Adrenal gland (tissue), 19 donors: ENCODE measurements at places on chromosomes 1 and 21. TPM values are rescaled to one million over a fixed set of nuclear protein-coding genes. Genes with fewer than 3 reads are reported as not detected.

- no peak overlapping the region for H3K4me3 ChIP-seq
- no peaks in the 10 kb centered on the region for H3K27me3 ChIP-seq
- H3K36me3 ChIP-seq, result no peaks in the 10 kb centered on the region
- H3K27ac ChIP-seq, result no peak overlapping the region
- H3K4me1 ChIP-seq, result no peaks in the 10 kb centered on the region
- DNase-seq, result no peak
Observed at GRCh38 chr1:73475316-73475870, 722.6 kb downstream of the LRRIQ3 start.

- H3K27me3 ChIP-seq, result no peaks in the 10 kb centered on the region
- no peak overlapping the region for H3K4me3 ChIP-seq
- no peak for DNase-seq
- H3K36me3 ChIP-seq, result no peaks in the 10 kb centered on the region
Observed at GRCh38 chr1:147822292-147822691, 61.9 kb upstream of the GJA5 start.

DNA sequence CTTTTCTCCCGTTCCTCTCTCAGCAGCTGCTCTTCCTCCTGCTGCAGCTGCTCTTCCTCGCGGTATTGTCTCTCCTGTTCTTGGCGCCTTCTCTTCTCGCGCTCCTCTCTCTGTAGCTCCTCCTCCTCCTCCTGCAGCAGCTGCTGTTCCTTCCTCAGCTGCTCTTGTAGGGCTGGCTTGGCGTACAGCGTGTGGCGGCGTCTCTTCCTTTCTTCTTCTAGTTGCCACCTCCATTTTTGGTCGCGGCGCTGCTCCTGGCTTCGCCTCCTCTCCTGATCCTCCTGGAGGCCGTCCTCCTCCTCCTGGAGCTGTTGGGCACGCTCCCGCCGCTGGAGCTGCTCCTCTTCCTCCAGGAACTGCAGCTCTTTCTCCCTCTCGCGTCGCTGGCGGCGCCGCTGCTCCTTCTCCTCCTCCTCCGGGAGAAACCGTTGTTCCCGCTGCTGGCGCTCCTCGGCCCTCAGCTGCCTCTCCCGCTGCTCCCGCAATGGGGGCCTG lies 4.8 kb downstream of the TCHH start:
- peaks cover 25% of the 10 kb centered on the region for H3K4me1 ChIP-seq
- H3K4me3 ChIP-seq, result no peak overlapping the region
- peaks cover 78% of the 10 kb centered on the region for H3K27me3 ChIP-seq
- no peak for DNase-seq
- no peak overlapping the region for H3K27ac ChIP-seq
- H3K36me3 ChIP-seq, result no peaks in the 10 kb centered on the region

GRCh38 chr1:28470146-28470545 lies 35.7 kb upstream of the RCC1 start:
- H3K4me3 ChIP-seq, result no peak overlapping the region
- no peak for DNase-seq
- H3K36me3 ChIP-seq, result no peaks in the 10 kb centered on the region
- H3K27ac ChIP-seq, result no peak overlapping the region
- no peaks in the 10 kb centered on the region for H3K27me3 ChIP-seq
- no peaks in the 10 kb centered on the region for H3K4me1 ChIP-seq

DNA sequence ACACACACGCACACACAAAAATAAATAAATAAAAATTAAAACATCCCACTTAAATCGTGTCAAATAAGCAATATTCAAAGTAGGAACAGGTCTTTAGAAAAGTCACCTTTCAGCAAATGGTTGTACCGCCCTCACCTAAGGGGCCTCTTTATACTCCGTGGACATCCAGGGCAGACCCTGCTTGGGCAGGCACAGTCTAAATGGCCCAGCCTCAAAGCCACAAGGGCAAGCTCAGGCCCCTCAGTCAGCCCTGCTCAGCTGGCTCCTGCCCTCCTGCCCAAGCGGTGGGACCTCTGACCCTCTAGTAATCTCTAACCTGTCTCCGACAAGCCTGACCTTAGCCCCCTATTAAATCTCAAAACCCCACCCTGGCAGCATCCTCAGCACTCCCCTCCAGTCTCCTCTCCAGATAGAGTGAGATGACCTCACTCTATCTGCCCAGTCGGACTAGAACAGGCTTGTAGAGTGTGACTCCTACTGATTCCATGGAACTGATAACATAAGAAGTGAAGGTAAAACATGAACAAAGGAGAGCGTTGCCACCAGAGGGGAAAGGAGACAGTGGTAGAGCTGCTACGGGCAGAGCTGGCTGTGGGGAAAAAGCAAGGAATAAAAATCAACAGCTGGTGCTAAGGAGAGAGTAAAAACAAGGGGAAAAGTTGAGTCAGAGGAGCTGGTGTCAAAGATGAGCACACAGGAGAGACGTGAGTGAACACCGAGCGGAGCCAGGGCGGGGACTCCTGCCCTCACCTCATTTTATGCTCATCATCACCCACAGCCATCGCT lies 36.0 kb downstream of the SIPA1L2 start:
- peaks cover 24% of the 10 kb centered on the region for H3K4me1 ChIP-seq
- H3K36me3 ChIP-seq, result no peaks in the 10 kb centered on the region

DNA sequence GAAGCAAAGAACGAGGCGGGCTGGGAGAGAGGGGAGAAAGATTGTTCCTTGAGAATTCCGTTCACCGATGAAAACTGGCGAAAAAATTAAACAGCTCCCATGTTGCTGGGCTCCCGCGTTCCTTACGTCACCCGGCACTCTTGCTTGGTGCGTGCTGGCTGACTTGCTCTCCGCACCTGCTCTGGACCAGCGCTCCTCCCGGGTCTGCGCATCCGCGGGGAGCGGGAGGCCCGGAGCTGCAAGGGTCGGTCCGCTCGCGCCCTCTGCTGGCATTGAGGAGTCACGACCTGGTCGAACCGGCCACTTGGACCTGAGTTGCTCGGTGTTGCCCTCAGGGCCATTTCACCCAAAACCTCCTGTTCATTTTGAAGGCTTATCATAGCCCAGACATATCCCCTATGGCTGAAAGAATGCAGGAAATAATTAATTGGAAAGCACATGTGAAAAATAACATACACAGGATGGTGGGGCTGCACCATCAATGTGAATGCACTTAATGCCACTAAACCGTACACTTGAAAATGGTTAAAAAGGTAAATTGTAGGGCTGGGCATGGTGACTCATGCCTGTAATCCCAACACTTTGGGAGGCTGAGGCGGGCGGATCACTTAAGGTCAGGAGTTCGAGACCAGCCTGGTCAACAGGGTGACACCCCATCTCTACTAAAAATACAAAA lies 98.9 kb upstream of the BACE2 start:
- H3K27me3 ChIP-seq, result peaks cover 11% of the 10 kb centered on the region
- DNase-seq, result peak; percentile 76
- no peaks in the 10 kb centered on the region for H3K36me3 ChIP-seq
- no peaks in the 10 kb centered on the region for H3K4me1 ChIP-seq
- H3K27ac ChIP-seq, result no peak overlapping the region

DNA sequence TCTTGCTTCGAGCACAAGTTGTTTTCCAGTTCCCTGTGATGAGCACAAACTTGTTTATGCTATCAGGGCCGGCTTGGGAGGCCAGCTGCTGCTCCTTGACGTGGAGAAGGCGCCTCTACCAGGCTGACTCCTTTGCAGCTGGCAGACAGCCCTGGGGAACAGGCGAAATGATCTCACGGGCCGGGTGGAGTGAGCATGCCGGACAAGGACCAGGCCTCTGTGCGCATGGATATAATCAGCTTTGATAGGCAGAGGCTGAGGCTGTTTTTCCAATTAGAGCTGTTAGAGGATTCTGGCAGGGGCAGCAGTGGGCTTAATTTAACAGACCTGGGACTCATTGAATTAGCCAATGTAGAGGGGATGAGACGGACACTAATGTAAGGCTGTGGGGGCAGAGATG lies 38.9 kb downstream of the FAM163A start:
- no peaks in the 10 kb centered on the region for H3K27me3 ChIP-seq
- H3K4me1 ChIP-seq, result peaks cover 5% of the 10 kb centered on the region
- peak; percentile 53 for DNase-seq
- H3K27ac ChIP-seq, result no peak overlapping the region
- H3K4me3 ChIP-seq, result no peak overlapping the region

The CD84 gene
- total RNA-seq, result 1.4 TPM

The TMPRSS15 gene
- not detected for total RNA-seq

- H3K27ac ChIP-seq, result no peak overlapping the region
Observed at GRCh38 chr1:223226271-223226670, 83.2 kb upstream of the TLR5 start.

- no peaks in the 10 kb centered on the region for H3K4me1 ChIP-seq
- DNase-seq, result no peak
- no peaks in the 10 kb centered on the region for H3K36me3 ChIP-seq
- no peak overlapping the region for H3K4me3 ChIP-seq
Observed at GRCh38 chr1:119027759-119028158, 39.6 kb upstream of the TBX15 start.

The LCE4A gene
- not detected for total RNA-seq

GRCh38 chr1:54462597-54463258 lies 56.5 kb upstream of the SSBP3 start:
- H3K4me3 ChIP-seq, result no peak overlapping the region
- peaks cover 9% of the 10 kb centered on the region for H3K4me1 ChIP-seq
- DNase-seq, result no peak
- no peak overlapping the region for H3K27ac ChIP-seq
- no peaks in the 10 kb centered on the region for H3K36me3 ChIP-seq

DNA sequence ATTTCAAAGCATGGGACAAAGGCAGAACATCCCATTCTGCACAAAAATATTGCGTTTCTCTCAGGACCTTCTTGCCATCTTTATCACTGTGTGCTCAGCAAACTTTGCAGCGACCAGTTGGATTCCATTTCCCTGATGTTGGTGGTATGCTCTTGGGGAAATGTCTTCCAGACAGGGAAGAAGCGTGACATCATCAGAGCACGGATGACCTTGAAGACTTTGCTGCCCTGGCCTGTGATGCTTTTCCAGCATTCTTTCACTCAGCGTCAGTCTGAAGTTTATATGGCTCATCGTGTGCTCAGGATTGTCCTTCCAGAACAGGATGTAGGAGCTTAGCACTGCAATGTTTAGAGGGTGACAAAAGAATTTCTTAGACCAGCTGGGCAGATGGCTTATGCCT lies 131.4 kb upstream of the F3 start:
- H3K4me1 ChIP-seq, result peaks cover 12% of the 10 kb centered on the region
- no peak for DNase-seq
- no peak overlapping the region for H3K27ac ChIP-seq
- H3K27me3 ChIP-seq, result no peaks in the 10 kb centered on the region
- no peaks in the 10 kb centered on the region for H3K36me3 ChIP-seq

The SPATC1L gene
- total RNA-seq, result 58.5 TPM

DNA sequence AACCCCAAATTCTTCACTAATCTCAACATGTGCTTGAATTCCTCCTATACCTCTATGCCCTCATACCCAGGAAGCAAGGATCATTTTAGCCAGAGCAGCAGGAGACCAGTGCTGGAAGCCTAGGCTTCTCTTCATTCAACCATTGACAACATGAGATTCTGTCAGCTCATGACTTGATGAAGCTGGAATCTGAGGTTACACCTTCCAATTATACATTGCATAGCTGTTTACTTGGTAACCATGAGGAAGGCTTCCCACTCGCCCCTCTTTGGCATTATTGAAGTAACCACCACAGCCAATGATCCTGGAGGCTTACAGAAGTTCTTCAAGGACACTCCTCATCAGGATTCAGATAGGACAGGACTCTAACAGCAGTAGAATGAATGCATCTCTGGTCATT lies 160.3 kb downstream of the TPR start:
- no peak overlapping the region for H3K4me3 ChIP-seq
- H3K36me3 ChIP-seq, result no peaks in the 10 kb centered on the region
- no peaks in the 10 kb centered on the region for H3K4me1 ChIP-seq
- no peak overlapping the region for H3K27ac ChIP-seq
- no peak for DNase-seq
